ENCODE measurements at places on chromosomes 6 and 20. TPM values are rescaled to one million over a fixed set of nuclear protein-coding genes. Genes with fewer than 3 reads are reported as not detected.

DNA sequence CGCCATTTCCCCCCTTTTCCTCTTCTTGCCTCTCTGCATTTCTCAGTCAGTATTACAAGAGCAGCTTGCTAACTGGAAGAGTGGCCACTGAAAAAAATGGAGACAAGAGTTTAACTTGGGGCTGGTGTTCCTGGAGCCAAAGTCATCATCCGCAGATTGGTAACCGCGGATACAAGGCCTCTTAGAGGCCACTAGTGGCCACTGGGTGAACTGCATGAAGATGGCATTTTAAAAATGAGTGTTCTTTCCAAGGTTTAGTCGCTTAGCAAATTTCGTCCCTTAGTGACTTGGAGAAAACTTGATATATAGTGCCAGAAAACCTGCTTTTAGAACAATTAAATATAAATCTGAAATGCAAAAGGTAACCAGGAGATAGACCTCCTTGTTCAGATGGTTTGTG is 4.8 kb downstream of the F13A1 start:
- DNase-seq = peak; percentile 48

Gene MDC1
- 9.9 TPM for total RNA-seq

Gene MYBL2
- total RNA-seq = 51.2 TPM

DNA sequence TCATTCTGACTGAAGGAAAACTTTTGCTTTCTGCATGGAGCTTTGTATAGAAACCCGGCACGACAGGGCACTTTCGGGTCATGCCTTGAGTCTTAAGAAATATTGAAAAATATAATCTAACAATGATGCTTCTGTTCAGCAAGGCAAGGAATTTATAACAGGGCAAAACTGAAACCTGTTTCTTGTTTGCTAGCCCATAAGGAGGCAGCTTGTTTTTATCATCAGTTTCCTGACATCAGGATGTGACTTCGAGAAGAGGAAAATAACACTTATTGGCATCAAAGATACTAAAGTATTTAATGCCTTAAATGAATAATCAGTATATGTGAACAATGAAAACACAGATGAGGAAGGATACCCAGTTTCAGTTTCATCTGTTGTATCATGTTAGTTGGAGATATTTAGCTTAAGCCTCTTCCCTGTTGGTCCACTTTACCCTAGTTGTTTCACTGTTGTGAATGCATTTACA is 146.5 kb downstream of the CDKAL1 start:
- no peak for DNase-seq

Gene SAMD3
- 2.8 TPM for total RNA-seq

- DNase-seq = no peak
These were observed 662.8 kb downstream of the TBC1D32 start for GRCh38 chr6:120671519-120671918.

DNA sequence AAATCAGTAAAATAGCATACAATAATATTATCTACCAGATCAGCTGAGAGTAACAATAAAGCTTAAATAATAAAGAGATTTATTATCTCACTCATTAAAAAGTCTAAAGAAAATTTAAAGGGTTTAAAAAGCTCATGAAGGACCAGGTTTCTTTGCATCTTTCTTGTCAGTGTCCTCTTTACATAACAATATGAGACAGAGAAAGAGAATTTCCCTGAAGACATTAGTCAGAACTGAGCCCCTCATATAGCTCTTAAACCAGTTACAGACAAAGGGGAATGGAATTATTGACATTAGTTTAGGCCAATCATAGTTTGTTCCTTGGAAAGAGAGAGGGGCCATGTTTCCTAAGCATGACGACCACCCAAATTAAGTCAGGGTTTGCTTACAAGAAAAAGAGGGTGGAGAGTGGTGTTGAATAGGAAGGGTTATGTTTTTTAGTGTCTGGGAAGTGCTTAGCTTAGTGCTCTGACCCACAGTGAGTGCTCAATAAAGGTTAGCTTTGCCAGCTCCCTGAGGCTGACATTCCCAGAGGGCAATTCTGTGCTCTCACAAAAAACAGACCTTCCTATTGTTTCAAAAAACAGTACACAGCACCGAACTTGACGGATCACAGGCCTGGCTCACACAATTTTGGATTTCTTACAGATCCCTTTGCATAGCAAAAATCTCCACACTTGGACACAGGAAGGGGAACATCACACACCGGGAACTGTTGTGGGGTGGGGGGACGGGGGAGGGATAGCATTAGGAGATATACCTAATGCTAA is 3.6 kb upstream of the PLCB1 start:
- no peak for DNase-seq

- DNase-seq = peak; percentile 44
These were observed 427.3 kb upstream of the CITED2 start for GRCh38 chr6:139801571-139802321.

Gene TSPO2
- total RNA-seq = not detected

Gene MAP1LC3A
- 59.8 TPM for total RNA-seq

DNA sequence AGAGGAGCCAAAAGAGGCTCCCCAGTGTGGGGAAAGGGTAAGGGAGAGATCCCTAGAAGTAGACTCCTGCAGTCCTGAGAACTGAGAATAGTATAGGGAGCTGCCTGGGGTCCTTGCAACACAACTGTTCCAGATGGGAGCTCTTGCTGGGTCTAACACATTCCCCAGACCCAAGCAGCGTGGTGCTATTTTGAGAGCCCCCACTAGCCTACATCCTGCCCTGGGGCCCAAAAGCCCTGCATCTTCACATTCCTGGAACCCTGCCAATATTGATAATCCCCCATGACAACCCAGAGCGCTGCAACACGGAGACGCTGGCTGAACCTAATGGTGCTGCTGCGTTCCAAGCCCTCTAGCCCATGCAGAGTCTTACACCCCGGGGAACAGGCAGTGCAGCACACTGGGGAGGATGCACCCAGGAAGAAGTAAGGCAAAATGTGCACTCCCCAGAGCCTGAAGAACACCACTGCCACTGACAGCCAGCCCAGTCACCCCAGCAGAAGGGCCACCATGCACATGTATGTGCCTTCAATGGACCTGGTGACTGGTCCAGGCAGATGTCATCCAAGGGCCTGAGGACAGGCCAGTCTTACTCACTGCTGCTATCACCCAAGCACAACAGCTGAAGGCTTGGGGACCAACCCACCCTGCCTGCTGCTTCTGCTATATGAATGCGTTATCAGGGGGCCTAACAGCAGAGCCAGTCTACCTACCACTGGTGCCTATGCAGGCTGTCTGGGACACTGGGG is 7.0 kb upstream of the RNF217 start:
- DNase-seq = no peak

DNA sequence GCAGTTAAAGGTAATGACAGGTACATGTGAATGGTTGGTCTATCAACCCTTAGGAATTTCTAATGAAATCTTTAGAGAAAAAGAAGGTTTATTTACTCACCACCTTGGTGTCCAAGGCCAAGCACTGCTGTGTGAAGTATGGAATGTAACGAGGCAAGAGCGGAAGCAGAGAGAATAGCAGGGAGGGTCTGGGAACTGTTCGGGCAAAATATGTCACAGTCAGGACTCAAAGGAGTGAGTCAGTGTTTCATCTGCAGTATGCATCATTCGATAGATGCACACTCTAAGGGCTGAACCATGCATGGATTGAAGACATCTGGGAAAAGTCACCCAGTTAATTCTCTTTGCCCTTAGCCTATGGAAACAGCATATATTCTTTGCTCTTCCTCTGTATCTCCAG is 33.2 kb downstream of the ADGRF5 start:
- DNase-seq = peak; percentile 84

Gene POLR3F
- total RNA-seq = 17.7 TPM

Gene SLC32A1
- not detected for total RNA-seq

Gene TSHZ2
- 11.9 TPM for total RNA-seq

GRCh38 chr20:1263853-1264252 is 2.2 kb upstream of the SNPH start:
- no peak for DNase-seq

Gene MUC22
- total RNA-seq = not detected

Gene PTK6
- not detected for total RNA-seq

- no peak for DNase-seq
These were observed 105.0 kb upstream of the MAP3K7 start for GRCh38 chr6:90691823-90692222.

Gene MYH7B
- 0.05 TPM for total RNA-seq

DNA sequence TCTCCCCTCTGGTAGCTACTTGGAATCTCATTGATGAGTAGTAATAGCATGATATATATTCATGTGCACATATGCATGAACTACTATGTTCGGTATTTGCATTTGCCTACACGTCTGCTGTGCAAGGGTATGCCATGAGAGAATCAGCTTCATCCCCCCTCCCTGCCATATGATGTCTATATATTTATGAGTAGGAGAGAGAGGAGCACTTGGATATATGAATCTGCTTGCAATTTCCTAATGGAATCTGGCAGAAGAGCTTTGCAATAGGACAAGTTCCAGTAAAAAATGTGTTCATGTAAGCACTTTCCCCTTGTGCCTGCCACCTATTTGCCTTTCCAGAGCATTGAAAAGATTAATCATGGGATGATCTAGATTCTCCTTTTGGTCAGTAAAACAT is 76.2 kb upstream of the BACH2 start:
- DNase-seq = no peak

- no peak for DNase-seq
These were observed 70.0 kb upstream of the TIAM2 start for GRCh38 chr6:154925130-154925529.

DNA sequence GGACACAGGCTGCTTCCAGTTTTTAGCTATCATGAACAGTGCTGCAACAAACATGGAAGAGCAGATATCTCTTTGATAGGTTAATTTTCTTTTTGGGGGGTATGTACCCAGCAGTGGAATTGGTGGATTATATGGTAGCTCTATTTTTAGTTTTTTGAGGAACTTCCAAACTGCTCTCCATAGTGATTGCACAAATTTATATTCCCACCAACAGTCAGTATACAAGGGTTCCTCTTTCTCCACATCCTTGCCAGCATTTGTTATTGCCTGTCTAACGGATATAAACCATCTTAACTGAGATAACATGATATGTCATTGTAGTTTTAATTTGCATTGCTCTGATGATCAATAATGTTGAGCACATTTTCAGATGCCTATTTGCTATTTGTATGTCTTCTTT is 237.6 kb downstream of the MMUT start:
- DNase-seq = no peak

- DNase-seq = peak; percentile 78
These were observed 48.2 kb downstream of the THBS2 start for GRCh38 chr6:169205176-169206160.
